Left ventricle myocardium inferior (tissue), 1 donor: ENCODE measurements at places on chromosomes 1 and 21.

DNA sequence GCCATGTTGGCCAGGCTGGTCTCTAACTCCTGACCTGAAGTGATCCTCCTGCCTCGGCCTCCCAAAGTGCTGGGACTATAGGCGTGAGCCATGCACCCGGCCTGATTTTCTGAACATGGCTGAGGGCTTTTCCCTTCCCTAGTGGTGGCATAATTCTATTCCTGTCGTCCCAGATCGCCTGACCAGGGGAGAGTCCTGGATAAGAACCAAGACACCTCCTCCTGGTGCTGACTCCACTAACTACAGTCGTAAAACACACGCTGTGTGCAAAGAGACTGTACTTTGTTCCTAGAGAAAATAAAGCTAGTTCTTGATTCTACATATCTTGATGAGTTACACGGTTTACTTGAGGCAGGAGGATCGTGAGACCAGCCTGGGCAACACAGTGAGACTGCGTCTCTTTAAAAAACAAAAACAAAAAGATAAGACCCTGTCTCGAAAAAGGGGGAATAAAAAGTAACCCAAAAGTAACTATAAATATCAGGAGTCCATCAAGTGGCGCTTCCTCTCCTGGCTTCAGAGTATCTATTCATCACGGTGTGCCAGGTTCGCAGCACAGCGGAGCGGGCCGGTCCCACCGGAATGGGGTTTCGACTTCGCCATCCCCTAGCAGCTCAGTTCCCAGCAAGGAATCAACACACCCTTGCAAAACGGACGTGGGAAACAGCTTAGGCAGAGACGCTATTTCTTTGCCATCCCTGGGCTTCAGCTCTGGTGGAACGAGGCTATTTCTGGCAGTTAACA lies 973 bp downstream of the SDF4 start:
- DNase-seq = no peak

DNA sequence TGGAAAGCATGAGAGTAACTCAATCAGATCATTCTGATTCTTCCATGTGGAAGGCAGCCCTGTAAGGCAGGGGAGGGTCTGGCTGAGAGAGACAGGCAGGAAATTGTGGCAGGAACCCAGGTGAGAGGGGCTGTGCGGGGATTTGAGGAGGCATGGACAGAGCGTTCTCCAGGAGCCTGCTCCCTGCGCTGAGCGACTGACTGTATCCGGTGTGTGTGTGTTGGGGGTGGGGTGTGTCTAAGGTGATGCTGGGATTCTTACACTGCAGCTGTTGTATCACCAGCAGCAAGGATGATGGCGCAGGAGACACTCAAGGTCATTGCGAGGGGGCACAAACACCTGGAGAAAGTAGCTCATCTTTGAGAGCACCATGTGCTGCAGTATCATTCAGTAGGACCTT lies 128.5 kb downstream of the RHOU start:
- DNase-seq = no peak

- DNase-seq = no peak
These were observed 144.3 kb upstream of the C1orf21 start for GRCh38 chr1:184242507-184242943.

GRCh38 chr21:29349702-29350101 lies 51.0 kb downstream of the BACH1 start:
- DNase-seq = no peak

- DNase-seq = no peak
These were observed 165.3 kb downstream of the FMN2 start for GRCh38 chr1:240256836-240257503.

DNA sequence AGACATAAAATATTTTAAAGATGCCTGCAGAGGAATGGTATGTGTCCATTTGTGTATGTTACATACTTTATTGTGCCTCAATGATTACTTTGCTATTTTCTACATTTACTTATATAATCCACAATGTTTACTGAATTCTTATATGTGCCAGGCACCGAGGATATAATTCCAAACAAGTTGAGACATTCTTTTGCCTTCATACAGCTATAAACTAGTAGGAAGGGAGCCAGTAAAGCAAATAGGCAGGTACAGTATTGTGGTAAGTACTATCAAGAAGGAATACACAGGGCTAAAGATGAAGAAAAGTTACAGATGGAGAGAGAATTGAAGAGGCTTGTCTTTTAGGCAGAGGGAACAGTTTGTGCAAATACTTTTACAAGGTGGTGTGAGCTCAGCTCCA lies 131.6 kb downstream of the DISP1 start:
- DNase-seq = no peak

DNA sequence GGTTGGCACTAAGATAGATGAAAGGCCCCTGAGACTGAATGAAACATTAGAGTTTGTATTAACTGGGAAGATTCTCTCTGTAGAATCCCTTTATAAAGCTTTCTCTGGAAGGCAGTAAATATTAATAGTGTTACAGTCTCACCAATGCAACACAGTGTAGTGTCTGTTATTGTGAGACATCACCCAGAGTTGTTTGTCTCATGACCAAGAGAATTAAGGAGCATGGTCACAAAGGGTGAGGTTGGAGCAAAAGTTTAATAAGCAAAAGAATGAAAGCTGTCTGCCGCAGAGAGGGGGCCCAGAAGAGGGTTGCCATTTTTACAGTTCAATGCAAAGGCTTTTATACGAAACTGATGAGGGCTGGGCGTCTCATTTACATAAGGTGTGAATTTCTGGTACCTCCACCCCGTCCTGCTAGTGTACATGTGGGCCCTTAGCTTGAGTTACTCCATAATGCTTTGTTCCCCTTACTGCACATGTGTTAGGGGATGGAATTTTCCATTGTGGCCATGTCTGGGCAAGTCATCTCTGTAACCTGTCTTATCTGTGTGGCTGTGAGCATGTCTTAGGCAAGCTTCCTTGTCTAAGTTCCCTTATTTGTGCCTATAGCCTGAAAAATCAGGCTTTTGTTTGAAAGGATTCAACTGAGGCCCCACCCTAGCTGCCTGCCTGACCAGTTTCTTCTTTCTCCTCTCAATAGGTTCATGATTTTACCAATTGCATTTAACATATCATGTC lies 184.1 kb downstream of the RASAL2 start:
- DNase-seq = no peak

DNA sequence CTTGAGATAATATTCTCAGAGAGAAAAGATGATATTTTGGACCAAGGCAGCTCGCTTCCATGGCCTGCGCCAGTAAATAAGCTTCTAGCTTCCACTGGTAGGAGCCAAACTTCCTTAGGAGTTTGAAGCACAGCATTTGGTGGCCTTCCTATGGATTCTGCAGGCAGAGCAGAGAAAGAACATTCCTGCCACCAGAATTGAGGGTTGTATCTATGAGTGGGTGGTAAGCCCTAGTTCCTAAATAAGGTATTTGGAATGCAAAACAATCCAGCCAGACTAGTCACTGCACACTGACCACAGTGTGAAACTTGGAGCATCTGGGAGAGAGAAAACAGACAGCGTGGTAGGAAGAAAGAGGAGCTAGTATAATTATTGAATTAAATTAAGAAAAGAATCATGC lies 54.1 kb upstream of the BCAR3 start:
- DNase-seq = no peak

DNA sequence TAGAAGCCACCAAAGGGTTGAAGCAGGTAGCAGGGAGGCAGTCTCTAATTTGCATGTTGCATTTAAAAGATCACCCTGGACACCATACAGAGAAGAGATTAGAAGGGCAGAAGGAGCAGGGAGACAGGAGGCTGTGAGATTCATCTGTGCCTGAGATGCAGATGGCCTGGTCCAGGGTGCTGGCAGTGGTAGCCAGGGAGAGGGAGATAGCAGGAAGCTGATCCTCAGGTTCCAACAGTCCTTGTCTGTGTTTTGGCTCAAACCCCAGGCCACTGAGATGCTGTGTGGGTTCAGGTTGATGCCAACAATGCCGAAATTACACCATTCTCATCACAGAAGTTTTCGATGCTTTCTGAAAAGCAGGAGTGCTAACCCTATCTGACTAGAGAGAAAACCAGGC lies 113.7 kb downstream of the KAZN start:
- no peak for DNase-seq
